ENCODE measurements at places on chromosomes 3 and 15.

- no peak for DNase-seq
Measured at GRCh38 chr3:161602475-161602874, 105.9 kb downstream of the OTOL1 start.

DNA sequence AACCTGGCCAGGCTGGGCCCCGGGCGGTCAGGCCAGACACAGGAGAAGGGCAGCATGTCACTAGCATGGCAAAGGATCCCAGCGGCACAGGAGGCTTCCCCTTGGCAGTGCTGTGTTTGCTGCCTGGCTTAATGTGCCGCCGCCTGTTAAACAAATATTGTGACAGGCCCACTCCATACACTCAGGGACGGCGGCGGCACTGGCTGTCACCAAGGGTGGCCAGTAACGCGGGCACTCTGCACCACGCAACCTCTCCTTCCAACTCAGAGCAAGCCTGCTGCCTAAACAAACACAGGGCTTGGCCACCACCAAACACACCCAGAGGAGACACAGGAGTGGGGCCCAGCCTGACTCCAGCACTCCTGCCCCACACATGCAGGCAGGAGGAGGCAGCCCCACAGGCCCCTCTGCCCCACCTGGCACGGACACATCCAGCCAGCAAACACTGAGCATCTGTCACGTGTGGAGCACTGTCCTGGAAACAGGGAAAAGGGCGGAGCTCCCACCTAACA is 48.0 kb downstream of the TPRA1 start:
- no peak for DNase-seq

GRCh38 chr15:85579957-85580694 is 199.7 kb downstream of the AKAP13 start:
- no peak for DNase-seq

DNA sequence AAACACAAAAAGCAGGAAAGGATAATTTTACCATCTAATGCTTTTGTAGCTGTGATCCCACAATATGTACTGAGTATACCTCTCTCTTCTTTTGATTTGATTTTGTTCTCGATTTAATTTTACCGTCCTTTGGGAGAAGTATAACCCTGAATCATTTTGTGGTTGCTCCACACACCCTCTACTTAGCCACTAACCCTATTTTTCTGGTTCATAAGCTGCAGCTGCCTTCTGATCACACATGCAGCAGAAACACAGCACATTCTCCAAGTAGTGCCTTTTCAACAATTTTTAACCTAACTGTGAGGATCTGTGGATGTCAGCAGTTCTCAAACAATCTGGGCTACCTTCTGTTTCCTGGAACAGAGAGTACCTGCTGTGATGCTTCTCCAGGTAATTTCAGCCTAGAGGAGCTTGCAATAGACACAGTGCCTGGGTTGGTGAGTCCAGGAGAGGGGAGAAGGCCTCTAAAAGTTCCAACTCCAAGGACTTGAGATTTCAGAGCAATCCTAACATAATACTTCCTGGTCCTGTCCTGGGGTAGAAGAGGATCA is 40.3 kb downstream of the HGD start:
- no peak for DNase-seq

DNA sequence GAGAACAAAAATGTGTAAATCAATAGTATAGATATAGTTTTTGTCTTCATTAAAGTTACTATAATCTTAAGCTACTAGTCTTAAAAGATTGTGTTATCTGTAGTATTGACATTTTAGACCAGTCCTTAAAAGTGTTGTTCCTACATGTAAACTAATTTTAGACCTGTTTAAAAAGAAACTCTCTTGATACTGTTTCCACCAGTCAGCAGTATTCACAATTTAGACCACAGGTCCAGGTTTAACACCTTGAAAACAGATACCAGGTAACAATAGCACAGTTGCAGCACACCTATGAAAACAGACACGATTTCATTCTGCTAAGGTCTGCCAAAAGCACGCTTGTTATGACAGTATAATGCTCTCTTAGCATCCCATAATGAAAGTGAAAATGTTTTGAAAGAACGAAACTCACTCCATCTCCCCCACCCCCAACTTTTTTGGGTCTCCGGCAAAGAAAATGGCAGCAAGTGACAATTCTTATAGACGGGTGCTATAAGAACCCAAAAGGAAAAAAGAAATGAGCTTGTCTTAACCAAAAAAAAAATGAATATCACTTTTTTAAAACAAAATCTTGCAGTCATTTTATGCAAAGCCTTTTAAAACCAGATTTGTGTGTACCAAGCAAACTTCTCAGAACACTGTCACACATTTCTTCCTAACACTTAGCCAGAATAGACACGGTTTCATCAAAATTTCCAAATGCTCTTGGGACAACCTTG is 1.6 kb downstream of the EIF4E3 start:
- DNase-seq = no peak

GRCh38 chr3:172002512-172003078 is 36.8 kb upstream of the FNDC3B start:
- DNase-seq = no peak

- DNase-seq = no peak
Measured at GRCh38 chr3:180980611-180981010, 8.9 kb downstream of the DNAJC19 start.

DNA sequence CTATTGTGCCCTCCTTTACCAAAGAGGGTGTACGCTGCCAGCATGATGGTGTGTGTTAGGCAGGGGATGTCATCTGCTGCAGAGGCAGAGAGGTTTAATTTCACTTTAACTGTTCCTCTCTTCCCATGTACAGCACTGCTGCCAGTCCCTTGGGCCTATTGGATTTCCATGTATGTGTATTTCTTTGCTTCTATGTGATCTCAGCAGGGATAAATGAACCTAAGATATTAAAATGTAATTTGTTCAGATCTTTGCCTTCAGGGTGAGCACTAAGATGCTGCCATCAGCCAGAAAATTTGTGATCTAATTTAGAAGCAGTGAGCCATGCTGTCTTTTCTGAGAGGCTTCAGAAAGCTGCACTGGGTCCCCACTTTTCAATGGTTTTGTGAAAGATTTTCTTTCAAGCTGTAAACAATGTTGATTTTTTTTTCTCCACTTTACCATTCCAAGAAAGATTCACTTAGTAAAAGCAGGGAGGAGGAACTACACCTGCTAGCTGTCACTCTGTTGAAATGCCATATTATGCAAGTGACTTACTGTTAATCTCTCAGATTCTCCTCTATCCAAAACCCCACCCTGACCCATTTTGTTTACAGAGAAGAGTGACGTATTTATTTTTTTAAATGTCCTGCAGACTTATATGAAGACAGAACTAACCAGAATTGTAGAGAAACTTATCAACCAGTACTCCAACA is 261.9 kb downstream of the TBL1XR1 start:
- no peak for DNase-seq
